ENCODE measurements at places on chromosomes 16 and 17.

DNA sequence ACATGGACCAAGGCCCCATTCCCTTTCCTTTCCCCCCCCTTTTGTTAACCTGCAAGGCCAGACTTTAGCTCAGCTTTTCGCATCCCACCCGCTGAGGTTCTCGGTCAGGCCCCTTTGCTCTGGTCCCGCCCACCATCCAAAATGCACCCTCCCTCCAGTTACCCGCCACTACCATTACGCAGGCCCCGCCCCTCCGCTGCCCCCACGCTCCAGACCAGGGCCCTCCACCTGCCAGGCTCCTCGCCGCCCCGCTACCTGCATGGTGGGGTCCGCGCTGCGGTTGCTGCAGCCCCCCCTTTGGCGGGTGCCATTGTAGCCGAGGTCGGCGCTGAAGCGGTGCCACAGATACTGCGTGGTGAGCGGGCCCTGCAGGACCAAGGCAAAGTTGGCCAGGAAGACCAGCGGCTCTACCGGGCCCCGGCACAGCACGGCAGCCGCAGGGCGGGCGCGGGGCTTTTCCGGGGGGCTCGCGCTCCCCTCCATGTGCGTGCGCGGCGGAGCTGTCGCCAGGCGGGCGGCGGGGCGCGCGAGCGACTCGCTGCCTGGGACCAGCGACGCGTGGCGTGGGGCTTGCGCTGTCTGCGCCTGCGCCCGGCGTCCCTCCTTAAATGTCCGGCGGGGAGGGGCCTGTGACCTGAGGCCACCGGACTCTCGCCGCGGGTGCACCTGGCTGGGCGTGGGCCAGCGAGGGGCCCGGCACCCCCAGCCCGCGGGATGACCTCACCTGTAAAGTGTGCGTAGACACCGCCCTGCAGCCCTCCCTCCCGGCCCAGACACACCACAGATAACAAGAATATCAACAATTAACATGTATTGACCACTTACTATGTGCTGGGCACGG lies at the start of gene SLC46A1:
Gene SLC46A1, minus strand, starts transcription at position 581 of the 841 bp plus-strand sequence. Its CDS starts 98 bp downstream, at position 483.
- no peak for DNase-seq

DNA sequence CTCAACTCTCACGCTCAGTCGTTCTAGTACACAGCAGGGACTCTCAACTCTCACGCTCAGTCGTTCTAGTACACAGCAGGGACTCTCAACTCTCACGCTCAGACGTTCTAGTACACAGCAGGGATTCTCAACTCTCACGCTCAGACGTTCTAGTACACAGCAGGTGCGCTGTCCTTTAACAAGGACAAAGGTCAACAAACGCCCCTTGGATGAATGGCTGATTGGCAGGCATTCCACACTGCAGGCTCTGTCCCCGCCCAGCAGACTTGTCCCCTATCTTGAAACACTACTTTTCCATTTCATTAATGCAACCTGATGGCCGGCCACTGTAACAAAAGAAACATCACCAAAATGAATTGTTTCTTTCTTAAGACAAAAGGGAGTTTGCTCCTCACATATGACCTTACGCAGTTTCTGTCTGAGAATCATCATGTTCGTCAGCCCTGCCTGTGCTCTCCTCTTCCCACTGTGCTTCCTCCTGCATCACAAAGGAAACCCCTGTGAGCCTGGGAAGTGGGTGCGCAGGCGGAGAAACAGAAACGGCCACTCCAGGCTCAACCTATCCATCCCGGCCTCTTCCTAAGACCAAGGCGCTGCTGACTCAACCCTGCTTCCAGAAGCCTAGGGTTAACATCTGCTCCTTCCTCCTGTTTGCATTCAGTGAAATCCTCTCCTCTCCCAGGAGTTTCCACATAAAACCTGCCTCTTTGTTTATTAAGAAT lies 59.8 kb downstream of the ANKRD11 start:
- no peak for DNase-seq

GRCh38 chr17:30235386-30236296 lies at the start of gene SLC6A4:
TSS of gene SLC6A4 (minus strand) at chr17:30235697. CDS start at chr17:30221958, 13,739 bp downstream.
- no peak for DNase-seq

DNA sequence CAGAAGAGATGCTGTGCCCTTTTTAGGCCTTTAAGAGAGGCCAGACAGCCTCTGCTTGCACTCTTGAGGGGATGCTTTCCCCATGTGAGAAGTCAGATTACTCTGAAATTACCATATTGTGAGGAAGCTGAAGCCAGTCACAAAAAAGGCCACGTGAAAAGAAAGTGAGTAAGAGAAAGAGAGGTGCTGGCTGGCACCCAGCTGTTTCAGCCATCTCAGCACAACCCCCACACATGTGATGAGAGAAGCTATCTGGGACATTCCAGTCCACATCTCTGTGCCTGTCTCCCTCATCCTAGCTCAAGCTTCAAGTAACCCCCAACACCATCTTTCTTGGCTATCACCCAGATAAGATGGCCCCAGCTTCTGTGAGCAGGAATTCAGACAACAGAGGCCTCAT lies 131.4 kb downstream of the HS3ST2 start:
- no peak for DNase-seq

GRCh38 chr16:88737298-88738150 lies 31.2 kb downstream of the CTU2 start:
- DNase-seq = no peak

DNA sequence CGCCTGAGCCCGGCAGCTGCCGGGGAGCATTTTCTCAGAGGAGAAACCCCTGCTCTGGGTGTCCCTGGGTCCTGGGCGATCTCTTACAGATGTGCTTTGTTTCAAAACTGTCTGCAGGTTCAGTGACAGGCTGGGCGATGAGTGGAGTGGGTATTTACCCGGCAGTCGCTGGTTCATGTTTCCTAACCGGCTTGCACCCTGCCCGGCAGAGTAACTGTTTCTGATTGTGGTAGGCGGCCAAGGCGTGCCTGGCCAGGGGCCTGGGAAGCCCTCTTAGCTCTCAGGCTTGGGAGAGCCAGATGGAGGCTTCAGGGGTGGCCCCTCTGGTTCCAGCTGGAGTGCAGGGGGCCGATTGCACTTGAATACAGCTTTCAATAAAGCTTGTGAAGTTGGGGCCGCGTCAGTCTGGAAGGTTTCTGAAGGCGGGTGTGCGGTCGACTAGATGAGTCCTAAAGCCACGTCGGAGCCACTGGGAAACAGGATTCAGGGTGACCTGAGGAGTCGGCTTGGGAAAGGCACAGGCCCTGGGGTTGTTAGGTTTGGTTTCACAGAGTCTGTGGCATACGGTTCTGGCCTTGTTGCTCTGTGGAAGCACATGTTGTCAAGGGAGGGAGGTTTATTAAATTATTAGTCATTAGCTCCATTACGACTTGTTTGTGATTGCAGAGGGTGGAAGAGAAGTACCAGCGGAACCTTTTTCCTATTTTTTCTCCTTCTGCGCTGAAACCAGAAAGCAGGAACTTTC lies 1.4 kb downstream of the BAIAP2 start:
- DNase-seq = no peak

GRCh38 chr16:71430744-71431143 lies 11.1 kb downstream of the TLE7 start:
- DNase-seq = no peak

DNA sequence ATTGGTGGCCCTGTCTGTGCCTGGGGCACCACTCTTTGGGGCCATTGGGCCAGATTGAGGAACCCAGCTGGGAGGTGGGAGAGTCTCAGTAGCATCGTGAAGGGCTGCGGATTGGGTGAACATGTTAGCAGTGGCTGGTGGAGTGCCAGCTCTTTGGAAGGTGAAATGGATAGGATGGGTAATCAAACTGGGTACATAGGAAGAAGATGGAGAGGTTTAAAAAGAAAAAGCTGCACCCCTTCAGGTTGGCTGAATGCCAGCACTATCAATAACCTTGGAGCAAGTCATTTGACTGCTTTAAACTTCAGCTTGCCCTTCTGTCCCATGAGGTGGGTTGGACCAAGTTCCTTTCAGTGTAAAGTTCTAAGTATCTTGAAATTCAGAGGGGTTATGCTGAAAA lies 95.0 kb downstream of the RPTOR start:
- DNase-seq = no peak

DNA sequence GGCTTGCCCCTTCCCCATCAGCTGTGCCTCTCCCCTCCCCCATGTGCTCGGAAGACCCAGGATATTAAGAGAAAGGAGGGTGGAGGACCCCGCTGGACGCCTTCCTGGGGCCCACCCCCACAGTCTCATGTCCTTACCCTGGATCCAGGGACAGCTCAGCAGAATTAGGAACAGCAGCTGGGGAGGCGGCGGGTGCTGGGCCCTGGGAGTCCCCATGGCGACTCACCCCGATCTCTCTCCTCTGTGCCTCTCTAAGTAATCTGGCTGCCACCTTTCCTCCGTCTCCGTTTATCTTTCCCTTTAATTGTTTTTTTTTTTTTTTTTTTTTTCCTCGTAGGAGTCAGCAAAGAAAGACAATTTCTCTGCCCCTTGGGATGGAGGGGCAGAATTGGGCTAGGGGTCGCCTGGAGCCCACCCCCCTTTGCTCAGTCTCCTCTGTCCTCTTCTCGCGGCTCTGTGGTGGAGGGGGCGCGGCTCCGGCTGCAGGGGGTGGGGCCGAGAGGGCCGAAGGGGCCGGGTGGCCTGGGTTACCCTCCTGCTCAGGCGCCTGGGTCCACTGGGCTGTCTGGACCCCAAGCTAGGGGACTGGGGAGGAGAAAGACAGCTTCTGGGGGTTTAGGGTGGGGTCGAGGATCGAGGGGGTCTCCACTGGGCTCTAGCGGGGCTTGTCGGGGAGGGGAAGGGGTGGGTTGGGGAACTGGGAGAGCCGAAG lies 390 bp downstream of the SEZ6L2 start:
- no peak for DNase-seq

DNA sequence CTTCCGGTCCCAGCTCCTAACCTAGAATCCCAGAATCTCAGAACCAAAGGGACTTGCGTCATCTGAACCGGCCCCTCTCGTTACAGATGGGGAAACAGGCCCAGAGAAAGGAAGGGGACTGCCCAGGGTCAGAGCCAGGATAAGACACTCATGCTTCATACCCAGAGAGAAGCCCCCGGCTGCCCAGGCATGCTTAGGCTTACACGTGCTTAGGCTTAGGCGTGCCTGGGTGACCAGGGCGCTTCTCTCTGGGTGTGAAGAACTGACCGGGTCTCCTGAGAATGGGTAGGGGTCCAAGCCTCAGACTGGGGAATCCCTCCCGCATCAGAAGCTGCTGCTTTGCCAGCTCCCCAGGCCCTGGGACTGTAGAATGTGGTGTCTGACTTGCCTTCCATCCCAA lies 29.9 kb upstream of the DNAI2 start:
- no peak for DNase-seq

DNA sequence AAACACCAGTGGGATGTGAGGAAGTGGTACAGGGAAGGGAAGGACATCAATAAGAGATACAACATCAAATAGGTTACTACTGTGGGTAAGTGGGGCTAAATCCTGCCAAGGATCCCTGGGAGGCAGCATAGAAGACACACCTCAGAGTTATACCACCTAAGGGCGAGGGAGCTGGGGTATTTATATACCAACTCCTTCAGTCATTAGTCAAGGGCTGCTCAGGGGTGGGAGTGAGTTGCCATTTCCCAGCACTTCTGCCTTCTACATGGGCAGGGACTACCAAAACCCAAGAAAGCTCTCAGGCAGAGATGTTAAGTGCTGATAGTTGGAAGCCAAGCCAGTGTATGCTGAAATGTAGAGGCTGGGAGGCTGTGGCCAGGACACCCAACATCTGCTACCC lies 57.5 kb upstream of the MARCHF10 start:
- no peak for DNase-seq

- DNase-seq = no peak
Observed at GRCh38 chr17:16383772-16384287, 2.9 kb downstream of the UBB start.

DNA sequence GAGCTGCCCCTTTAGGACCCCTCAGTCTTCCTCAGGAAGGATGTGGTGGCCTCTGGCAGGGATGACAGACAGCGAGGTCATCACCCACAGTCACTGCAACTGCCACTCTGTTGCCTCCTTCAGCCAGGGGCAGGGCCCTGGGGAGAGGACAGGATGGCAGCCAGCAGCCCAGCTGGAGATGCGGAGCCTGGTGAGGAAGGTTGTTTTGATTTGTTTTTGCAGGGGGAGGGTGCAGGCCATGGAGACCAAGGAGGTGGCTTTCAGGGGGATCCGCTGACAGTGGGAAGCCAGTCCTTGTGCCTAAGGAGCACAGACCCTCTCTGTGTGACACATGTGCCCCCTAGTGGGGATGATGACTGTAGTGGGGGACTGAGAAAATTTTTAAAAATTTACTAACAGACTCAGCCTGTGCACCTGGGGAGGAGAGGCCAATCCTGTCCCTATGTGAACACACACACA lies 7.4 kb downstream of the PRCD start:
- no peak for DNase-seq

DNA sequence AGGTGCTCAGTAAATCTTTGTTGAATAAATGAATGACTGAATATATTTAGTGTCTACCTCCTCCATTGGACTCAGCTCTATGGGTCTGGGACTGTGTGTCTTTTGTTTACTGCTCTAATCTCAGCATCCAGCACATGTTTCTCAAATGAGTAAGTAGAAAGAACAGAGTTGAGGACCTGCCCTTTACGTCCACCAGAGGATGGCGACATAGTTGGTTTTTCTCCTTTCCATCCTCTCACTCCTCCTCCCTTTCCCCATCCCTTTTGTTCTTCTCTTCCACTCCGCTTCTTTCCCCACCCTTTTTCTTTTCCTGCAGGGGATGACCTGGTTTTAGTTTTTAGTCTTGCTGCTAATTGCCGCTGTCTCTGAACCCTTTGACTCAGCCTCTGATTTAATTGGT lies 12.1 kb upstream of the CHP2 start:
- DNase-seq = no peak

DNA sequence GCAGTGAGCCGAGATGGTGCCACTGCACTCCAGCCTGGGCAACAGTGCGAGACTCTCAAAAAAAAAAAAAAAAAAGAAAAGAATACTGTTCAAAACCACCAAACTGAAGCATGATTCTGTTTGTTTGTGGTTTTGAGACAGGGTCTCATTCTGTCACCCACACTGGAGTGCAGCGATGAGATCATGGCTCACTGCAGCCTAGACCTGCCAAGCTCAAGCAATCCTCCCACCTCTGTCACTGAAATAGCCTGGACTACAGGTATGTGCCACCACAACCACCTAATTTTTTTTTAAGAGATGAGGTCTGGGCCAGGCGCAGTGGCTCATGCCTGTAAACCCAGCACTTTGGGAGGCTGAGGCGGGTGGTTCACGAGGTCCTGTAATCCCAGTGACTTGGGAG lies 4.3 kb downstream of the SUMO2 start:
- no peak for DNase-seq

DNA sequence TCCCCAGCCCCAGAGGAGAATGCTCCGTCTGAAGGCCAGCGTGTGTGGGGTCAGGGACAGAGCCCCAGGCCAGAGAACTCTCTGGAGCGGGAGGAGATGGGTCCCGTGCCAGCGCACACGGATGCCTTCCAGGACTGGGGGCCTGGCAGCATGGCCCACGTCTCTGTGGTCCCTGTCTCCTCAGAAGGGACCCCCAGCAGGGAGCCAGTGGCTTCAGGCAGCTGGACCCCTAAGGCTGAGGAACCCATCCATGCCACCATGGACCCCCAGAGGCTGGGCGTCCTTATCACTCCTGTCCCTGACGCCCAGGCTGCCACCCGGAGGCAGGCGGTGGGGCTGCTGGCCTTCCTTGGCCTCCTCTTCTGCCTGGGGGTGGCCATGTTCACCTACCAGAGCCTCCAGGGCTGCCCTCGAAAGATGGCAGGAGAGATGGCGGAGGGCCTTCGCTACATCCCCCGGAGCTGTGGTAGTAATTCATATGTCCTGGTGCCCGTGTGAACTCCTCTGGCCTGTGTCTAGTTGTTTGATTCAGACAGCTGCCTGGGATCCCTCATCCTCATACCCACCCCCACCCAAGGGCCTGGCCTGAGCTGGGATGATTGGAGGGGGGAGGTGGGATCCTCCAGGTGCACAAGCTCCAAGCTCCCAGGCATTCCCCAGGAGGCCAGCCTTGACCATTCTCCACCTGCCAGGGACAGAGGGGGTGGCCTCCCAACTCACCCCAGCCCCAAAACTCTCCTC lies 10.4 kb downstream of the CX3CL1 start:
- DNase-seq = no peak
